Epithelial cell of prostate (primary cell): ENCODE measurements at places on chromosomes 3 and 15.

GRCh38 chr3:72892081-72892775, 4.4 kb downstream of the GXYLT2 start:
- no peak for DNase-seq

- no peak for DNase-seq
These were observed 287.3 kb downstream of the XXYLT1 start for GRCh38 chr3:194983620-194984019.

GRCh38 chr15:25055356-25056068, 100.7 kb downstream of the SNRPN start:
- DNase-seq: no peak

- no peak for DNase-seq
These were observed 62.9 kb downstream of the ADCY5 start for GRCh38 chr3:123385981-123386380.

GRCh38 chr3:27105904-27106303, 263.3 kb downstream of the NEK10 start:
- no peak for DNase-seq
